ENCODE measurements at places on chromosomes 5 and 9.

DNA sequence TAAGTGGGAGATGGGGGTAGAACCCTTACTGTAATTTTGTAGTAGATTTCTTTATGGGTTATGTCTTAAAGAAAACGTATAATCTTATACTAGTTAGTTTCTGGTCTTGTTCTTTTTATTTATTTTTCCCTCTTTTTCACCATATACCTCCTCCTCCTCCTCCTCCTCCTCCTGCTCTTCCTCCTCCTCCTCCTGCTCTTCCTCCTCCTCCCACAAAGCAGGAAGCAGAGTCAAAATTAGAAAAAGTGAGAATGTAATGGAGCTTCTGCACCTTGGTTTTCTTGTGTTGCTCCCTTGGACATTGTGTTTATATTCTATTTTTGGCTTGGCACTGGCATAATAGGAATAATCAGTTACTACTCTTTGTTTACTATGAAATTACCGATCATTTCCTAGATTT, 4.5 kb downstream of the MACIR start:
- no peak for DNase-seq

GRCh38 chr9:27413511-27414219, 110.4 kb upstream of the IFNK start:
- no peak for DNase-seq

DNA sequence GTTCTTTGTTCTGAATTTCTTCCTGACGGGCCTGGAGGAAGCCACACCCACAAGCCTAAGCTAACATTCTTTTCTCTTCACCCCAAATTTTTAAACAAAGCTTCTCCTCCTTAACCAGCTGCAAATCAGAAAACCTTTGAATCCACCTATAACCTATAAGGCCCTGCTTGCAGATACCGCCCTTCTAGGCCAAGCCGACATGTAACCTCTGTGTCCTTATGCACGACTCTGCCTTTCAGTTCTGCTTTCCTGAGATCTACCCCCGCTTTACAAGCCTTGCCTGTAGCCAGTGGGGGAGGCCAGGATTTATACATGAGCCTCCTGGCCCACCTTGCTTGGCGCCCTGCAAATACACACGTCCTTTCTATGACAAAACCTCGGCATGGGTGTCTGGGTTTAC, 19.3 kb downstream of the BRD9 start:
- no peak for DNase-seq

DNA sequence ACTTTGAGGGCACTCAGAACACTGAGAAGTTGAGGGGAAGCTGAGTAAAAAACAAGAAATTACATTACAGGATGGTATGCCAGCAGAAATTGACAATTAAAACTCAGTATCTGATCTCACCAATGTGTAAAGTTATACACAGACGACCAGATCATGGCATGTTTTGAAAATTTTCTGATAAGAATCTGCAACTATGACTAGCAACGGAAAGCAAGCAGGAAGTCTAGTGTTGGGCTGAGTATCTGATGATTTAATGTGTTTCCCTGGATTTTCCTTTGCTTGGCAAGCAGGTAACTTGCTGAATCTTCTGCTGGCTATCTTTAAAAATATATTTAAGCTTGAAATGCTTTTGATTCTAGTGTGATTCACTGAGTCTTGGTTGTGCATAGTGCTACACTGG, 5.2 kb upstream of the GCNT4 start:
- DNase-seq, result no peak

DNA sequence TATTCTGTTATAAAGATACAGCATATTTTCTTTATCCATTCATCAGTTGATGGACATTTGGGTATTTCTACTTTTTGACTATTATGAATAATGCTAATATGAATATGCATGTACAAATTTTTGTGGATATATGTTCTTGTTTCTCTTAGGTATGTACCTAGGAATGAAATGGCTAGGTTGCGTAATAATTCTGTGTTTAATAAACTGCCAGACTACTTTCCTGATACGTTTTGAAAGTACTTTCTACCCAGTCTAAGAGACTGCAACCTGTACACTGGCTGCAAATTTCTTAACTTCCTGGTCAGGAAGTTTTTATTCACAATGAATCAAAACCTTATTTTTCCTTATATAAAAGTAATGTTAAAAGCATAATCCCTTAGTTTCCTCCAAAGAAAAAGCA, 93.9 kb upstream of the STARD4 start:
- DNase-seq, result no peak
